ENCODE measurements at places on chromosomes 2 and 18.

- no peak for DNase-seq
Measured at GRCh38 chr2:36165132-36165531, 190.4 kb upstream of the CRIM1 start.

- DNase-seq = no peak
Measured at GRCh38 chr2:144198116-144198515, 321.8 kb downstream of the ZEB2 start.

DNA sequence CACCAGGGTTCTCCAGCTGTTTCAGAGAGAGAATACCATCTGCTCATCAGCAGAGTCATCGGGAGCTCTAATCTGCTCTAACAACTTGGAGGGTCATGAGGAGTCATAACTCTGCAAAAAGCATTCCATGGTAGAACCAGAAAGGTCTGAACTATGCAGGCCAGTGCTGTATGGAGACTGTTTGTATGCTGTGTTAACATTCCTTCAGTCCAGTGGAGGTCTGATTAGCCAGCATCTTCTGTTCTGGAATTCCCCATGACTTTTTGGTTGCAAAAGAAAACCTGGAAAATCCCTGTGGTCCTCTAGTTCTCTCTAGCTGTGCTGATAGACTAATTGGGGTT lies 9.4 kb upstream of the ITGB6 start:
- DNase-seq = no peak

DNA sequence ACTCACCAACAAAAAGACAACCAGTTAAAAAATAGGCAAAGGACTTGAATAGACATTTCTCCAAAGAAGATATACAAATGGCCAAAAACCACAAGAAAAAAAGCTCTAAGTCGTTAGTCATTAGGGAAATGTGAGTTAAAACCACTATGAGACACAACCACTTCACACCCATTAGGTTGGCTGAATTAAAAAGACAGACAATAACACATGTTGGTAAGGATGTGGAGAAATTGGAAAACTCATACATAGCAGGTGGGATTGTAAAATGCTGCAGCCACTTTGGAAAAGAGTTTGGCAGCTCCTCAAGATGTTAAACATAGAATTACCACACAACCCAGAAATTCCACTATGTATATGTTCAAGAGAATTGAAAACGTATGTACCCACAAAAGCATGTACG lies 117.6 kb upstream of the SPATS2L start:
- DNase-seq = no peak

DNA sequence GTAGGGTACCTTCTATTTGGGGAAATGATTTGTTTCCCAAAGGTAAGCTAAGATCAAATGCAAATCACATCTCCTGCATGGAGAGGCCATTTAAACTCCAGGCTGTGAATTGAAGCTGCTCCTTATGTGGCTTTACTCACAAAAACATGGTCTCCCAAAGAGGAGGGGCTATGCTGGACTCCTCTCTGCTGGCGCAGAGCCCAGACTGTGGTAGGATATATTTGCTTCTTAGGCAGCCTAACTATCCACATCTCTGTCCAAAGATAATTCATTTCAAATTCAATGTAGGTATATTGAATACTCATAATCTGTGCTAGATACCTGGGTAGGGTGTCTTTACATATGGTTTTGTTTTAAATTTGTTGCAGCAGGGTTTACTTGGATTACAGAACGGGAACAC lies 358.5 kb downstream of the ALK start:
- DNase-seq = no peak

- DNase-seq = no peak
Measured at GRCh38 chr18:13217466-13217961, 1.0 kb upstream of the LDLRAD4 start.

DNA sequence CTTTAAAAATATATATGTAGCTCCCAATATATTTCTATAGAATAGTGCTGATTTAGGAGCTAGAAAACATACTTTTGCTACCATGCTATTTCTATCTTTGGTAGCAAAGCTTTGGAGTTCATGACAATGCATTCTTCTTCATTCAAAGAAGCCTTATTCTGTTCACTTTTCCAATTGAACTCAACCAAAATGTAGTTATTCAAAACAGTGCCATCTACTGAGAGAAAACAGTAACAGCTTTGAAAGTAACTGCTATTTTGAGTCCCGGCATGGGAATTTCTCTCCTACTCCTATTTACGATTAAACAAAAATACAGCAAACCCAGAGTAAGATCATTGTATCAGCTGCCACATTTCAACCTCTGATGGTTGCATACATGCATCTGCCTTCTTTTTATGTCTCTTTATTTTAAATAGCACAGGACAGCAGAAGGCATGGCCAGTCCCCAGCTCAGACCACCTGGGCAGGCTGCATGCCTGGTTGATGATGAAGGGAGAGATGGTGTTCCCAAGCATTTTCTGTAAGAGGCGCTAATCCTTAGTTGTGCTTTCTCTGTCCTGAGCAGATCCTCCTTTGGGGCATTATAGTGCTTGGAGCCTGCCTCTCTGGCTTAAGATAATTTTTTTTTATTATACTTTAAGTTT lies 69.7 kb upstream of the SULT1C3 start:
- DNase-seq = peak; percentile 30

- peak; percentile 70 for DNase-seq
Measured at GRCh38 chr2:19362755-19363473, 4.5 kb upstream of the OSR1 start.

- DNase-seq = no peak
Measured at GRCh38 chr18:55396979-55397378, 191.0 kb downstream of the TCF4 start.

DNA sequence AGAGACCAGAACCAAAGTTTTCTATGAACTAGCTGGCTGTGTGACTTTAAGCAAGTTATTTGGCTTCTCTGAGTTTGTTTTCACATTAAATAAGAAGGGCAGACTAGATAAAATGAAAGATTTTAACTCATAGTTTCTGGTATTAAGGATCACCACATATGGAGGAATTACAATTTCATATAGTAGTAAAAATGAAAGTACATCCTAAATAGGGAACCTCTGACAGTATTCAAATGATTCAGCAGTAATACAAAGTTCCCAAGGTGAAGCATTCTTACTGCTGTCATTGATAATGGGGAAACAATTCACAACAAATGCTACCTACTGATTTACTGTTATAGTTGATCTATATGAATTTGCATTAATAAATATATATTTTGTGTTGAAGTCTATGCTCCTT lies 170.3 kb upstream of the VRK2 start:
- no peak for DNase-seq

GRCh38 chr2:133177196-133177595 lies 391.1 kb downstream of the NCKAP5 start:
- no peak for DNase-seq

Data from SHP77 treated with DMSO at 0.1 percent for 48 hours (cell line).